ENCODE measurements at places on chromosomes 5 and 9.
A peak's percentile ranks its signal among the peaks of the same experiment; 100 is the strongest.

- peak; percentile 6 for DNase-seq
These were observed 35.0 kb downstream of the RANBP17 start for GRCh38 chr5:170896779-170897178.

DNA sequence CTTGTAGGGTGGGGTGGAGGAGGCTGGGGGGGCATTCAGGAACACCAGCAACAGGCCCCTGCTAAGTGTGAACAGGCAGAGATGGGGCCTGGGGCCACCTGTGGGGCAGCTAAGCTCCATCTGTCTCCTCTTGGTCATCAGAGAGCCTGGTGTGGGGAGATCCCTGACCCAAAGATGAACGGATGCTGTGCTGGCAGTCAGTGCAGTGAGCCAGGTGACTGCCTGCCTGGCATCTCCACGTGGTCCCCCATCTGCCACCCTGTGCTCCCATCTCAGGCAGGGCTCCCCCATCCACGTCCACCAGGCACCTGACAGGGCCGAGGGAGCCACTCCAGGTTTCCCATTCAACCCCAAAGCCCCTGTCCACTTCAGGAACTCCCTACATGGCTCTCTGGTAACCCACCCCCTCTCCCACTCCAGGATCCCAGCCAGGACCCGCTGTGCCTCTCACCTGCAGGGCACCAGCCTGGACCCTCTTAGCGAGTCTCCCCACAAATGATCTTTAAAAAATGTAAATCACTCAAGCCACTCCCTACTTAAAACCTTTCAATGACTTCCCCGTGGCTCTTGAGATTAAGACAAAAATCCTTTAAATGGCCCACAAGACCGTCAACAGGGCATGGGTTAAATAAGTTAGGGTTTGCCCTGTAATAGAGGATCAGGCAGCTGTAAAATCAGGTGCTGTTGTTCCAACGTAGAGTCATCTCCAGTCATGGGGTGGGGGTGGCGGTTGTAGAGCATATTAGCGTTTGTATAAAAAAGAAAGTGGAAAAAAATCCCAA, 60.8 kb downstream of the LMX1B start:
- DNase-seq = no peak

- no peak for DNase-seq
These were observed 145.1 kb upstream of the DAB2 start for GRCh38 chr5:39569857-39570256.

DNA sequence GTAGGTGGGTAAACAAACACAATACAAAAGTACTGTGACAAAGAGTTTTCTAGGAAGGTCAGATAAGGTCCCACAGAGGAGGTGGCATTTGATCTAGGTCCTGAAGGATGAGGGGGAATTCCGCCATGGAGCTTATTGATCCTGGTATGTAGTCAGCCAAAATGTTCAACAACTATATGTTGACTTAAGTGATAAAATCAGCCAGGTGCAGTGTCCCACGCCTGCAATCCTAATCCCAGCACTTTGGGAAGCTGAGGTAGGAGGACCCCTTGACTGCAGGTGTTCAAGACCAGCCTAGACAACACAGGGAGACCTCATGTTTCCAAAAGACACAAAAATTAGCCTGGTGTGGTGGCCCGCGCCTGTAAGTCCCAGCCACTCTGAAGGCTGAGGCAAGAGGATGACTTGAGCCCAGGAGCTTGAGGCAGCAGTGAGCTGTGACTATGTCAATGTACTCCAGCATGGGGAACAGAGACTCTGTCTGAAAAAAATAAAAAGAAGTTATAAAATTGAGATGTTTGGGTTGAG, 46.4 kb upstream of the PLIN2 start:
- DNase-seq = peak; percentile 80

DNA sequence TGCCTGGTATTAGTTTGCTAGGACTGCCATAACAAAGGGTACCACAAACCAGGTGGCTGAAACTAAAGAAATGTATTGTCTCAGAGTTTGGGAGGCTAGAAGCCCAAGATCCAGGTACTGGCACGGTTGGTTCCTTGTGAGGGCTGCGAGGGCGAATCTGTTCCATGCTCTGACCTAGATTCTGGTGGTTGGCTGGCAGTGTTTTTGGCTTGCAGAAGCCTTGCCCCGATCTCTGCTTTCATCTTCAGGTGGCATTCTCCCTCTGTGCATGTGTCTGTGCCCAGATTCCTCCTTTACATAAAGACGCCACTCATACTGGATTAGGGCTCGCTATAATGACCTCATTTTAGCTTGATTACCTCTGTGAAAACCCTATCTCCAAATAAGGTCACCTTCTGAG, 36.7 kb downstream of the RAI14 start:
- no peak for DNase-seq

DNA sequence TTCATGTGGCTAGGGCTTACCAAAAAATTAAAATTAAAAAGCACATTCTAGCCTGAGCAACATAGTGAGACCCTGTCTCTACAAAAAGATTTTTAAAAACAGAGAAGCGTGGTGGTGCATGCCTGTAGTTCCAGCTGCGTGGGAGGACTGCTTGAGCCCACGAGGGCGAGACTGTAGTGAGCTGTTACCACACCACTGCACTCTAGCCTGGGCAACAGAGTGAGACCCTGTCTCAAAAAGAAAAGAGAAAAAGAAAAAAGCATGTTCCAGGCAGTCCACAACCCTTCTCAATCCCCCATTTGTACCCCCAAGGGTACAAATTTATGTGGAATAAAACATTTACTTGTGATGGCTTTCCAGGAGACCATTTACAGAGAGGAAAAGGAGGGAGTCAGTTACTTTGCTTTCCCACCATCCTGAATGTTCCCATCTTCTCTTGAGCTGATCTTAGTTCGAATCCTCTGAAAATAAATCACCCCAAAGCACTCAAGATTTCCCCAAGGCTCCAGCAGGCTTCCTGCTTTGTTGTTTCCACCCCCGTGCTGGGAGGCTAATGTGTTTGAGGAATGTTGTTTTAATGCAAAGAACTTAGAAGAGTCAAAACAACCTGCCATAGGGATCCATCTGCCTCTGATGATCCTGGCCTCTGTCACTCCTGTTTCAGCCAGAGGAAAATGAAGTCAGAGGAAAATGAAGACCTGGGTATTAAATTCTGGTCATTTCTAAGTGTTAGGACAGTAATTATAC, 384.7 kb downstream of the BNC2 start:
- no peak for DNase-seq

DNA sequence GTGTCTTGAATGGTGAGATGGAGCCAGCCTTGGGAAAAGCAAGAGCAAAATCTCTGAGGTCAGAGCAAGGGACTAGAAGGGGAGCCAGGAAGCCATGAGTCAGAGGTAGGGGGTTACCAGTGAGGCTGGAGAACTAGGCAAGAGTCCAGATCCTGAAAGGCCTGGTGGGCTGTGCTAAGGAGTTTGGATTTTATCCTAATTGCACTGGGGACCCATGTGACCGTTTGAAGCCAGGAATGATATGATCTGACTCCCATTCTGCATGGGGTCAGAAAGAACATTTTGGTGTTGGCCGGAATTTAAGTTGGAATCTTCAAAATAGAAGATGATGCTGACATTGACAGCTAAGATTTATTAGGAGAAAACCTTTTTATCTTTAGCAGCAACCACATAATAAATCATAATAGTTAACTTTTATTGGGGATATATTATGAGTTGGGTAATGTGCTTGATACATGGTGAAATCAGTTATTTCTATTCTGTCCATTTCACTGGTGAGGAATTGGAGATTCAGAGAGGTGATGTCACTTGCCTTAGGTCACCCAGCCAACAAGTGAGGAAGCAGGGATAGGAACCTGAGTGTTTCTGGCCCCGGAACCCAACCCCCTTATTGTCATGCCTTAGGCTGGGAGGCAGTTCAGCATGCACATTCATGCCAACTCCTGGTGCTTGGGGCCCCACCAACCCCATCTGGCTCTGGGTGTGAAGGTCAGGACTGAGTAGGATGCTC, 61.5 kb upstream of the RARS1 start:
- no peak for DNase-seq

GRCh38 chr9:107336718-107337360, 53.8 kb downstream of the RAD23B start:
- no peak for DNase-seq

Data from erythroblast (primary cell).